ENCODE measurements at places on chromosomes 3 and 15.

DNA sequence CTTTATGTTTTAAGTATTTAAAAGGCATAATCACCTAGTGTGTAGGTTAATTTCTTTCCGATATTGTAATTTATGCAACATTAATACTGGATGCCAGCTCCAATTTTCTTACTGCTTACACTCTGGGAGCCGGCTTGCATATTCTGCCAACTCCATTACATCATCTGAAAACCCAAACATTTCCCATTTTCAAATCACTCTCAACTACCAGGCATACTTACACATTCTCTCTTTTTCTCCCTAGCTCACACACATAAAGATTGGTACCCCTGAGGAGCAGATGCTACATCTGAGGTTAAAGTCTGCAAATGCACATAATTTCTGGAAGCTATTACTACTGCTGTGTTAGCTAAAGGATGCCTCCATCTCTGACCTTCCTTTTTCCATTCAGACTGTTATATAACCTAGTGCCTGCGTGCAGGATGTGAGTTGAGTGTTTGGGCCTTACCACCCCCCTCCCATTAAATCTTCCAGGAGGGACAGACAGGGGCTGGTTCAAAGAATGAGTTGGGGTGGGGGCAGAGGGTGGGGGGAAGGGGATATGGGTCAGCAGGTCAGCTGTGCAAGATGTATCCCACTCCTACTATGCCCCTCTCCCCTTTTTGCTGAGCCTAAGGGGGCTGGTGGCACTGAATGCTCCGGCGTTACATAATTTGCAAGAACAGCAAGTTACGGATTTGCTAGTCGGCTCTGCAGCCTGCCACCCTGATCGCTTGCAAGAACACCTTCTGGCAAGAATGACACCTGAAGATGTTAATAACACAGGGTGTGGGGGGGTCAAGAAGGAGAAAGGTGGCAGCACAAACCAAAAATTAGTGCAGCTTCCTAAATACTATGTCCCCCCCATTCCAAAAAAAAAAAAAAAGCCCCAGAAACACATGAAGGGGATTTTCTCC, 2.5 kb downstream of the RORA start:
- DNase-seq = no peak

DNA sequence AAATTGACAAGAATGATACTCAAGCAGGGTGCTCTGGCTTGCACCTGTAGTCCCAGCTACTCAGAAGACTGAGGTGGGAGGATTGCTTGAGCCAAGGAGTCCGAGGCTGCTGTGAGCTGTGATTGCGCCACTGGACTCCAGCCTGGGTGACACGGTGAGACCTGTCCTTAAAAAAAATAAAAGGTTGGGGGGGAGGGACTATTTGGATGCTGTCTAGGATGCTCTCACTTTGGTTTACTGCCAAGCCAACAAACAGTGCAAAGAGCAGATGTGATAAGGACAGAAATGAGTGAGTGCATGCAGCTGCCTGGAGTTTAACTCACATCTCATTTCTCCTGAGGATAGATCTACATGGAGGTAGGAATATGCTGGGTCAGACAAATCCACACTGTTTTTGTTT, 130.0 kb downstream of the FRMD4B start:
- no peak for DNase-seq

DNA sequence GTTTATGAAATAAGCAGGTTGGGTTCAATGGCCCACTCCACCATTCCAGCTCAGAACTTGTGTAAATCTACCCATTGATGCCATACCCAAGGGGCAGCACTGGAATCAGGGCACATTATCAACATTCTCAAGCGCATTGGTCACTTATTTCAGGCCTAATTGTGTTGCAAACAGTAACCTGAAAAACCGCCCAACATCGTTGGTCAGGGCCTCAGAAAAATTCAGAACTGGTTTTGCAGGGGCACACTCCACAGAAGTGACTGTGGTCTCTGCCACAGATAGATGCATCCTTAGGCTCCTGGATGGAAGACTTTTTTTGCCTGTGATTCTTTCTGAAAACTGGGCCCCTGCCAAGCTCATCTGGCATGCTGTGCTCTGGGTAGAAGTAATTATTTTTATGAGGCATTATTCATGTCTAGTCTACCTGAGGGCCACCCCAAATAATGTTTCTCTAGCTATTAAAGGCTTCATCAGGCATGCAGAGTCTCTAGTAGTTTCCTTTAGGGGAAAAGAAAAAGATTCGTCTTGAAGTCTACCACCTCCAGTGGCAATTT, 21.7 kb upstream of the LRTM1 start:
- DNase-seq = no peak

- no peak for DNase-seq
These were observed 35.0 kb downstream of the SERP1 start for GRCh38 chr3:150511122-150511821.

DNA sequence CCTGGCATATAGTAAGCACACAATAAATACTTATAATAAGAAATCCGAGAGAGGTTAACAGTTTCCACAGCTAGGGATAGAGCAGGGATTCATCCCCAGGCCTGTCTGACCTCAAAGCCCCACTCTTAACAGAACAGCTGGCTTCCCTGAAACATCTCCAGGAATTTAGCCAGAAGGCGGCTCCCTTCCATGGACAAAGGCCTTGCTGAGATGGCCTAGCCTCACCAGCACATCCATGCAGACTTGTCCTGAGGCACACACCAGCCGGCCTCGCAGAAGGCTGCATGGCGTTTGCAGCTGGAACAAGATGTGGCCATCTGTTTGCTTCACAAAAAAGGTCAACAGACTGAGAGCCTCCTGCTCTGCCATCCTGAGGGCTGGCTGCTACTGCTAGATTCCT, 245.4 kb downstream of the SLCO3A1 start:
- no peak for DNase-seq

DNA sequence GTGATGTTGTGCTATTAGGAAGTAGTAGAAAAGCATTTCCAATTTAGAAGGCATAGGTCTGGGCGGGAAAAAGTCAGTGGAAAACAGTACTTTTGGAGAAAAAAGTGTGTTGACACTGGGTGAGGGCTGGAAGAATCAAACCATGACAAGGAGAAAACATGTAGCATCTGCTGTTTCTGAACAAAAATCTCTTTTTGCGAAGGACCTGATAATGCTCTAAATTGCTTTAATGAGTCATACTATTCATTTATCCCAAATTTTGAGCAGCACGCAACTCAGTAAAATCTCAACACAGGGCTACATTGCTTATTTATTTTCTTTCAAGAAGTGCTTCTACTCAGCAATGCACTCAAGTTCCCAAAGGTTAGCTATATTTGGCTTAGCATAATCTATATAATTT, 292.7 kb downstream of the DIPK2A start:
- no peak for DNase-seq

DNA sequence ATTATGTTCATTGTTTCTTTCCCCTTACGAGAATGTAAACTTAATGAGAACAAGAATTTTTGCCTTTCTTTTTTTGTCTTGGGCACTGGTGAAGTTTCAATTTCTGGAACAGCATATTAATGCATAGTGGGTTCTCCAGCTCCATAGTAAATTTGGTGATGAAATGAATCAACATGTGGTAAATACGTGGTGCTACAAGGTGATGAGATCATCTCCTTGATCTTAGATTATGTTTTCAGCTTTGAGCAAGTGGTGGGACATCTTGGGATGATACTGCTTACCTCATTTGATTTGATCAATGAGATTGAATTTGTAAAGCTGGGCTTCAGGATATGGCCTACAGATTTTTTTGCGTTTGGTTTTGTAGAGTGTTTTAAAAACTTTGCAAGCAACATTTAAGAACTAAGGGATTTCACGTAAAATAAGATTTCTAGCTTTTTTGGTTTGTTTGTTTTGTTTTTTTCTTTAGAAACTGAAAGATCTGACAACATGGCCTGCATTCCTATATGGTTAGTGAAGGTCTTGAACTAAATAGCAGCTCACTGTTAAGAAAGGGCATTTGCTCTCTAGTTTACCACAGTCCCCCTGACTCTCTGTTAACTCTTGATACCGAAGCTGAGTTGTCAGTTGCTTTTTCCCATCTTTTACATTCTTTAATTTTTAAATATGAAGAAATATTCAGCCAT, 45.6 kb downstream of the FNDC3B start:
- no peak for DNase-seq

- no peak for DNase-seq
These were observed 317.5 kb downstream of the GBE1 start for GRCh38 chr3:81443958-81444357.

GRCh38 chr3:66472313-66473134, 28.3 kb downstream of the LRIG1 start:
- no peak for DNase-seq

GRCh38 chr3:187551416-187551815, 118.8 kb downstream of the SST start:
- no peak for DNase-seq
